ENCODE measurements at places on chromosomes 5 and 9. TPM values are rescaled to one million over a fixed set of nuclear protein-coding genes. Genes with fewer than 3 reads are reported as not detected.

DNA sequence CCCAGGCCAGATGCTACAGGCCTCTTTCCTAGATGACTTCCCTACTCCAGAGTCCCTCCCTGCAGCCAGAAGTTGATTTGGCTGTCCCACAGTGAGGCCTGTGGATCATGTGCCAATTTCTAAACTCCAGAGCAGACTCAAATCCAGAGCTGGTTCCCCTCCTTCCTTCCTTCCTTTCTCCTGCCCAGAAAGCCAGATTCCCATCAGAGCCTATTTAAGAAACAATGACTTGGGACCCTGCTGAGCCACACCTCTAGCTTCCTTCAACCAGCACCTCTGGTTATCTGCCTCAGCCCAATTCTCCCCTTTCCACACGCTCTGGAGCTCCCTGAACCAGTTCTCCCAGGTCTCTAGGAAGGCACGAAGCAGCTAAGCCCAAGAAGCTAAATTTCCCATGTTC is 7.2 kb downstream of the FAM219A start:
- DNase-seq = no peak

DNA sequence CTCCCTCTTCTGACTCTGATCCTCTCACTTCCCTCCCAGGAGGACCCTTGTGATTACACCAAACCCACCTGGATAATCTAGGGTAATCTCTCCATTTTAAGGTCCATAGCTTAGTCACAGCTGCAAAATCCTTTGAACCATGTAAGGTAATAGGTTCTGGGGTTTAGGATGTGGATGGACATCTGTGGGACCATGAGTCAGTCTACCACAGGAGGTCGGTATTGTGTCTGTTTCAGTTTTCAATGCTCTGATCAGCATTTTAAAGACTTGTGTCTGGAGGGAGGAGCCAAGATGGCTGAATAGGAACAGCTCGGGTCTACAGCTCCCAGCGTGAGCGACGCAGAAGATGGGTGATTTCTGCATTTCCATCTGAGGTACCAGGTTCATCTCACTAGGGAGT is 112.6 kb downstream of the CAVIN4 start:
- DNase-seq = no peak

DNA sequence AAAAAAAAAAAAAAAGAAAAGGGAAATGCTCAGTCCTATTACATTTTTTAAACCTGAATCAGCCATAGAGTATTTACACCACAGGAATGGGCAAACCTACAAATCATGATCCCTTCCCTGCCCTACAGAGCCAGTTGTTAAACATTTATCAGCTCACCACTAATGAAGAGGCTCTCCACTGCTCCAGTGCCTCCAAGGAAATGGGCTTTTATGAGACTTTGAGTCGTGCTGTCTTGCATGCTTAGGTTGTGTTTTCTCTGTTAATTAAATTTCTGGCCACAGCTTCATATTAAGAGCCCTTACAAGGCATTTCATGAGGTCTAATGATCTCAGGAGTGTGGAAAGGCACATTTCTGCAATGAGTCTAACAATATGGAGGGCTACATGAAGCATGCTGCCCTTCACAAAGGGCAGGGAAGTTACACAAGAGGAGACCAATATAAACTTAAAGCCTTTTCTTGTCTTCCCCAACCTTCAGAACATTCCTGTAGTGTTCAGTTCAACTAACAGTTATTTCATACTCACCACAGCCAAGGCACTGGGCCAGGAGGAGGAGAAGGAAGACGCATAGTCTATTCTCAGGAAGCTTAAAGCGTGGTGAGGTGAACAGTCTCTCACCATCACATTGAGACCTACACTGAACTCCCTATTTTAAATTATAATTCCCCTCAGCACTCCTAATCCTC is 140.1 kb upstream of the ABCA1 start:
- DNase-seq = no peak

DNA sequence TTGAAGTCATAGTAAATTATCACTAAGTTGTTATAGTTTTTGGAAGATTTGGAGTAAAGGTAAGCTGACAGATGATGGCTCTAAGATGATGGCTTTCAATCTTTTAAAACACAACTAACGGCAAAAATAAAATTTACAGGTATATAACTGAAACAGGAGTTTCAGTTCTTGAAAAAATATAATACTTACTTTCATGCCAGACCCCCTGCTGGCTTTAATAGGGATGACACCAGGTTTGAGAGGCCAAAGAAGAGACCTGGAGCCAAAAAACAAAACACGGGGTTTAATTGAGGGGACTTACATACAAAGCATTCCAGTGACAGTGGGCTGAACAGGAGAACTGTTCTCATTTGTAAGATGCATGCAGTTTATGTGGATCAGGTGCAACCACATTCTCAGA is 301.7 kb upstream of the PCSK5 start:
- no peak for DNase-seq

DNA sequence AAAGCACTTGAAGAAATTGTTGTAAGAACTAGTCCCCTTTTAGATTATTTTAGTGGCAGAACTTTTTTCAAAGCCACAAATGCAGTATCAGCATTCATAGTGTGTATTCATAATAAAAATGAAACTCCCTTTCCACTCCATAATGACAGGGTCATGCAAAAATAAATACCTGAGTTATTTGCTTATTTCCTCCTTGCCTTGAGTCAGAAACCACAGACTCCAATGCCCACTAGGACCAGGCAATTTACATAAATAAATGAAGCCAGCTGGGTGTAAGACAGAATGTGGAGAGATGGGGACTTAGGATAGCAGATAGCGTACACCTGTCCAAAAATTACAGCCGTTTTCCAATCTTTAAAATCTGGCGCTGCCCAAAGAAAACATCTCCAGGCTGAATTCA is 417.8 kb downstream of the TMEM161B start:
- no peak for DNase-seq

- DNase-seq = no peak
Observed at GRCh38 chr5:57513785-57514184, 31.2 kb upstream of the ACTBL2 start.

Gene ACTBL2
- not detected for total RNA-seq
